ENCODE measurements at places on chromosomes 4 and X.

GRCh38 chr4:54784161-54784671, 126.5 kb downstream of the KIT start:
- no peak for DNase-seq

GRCh38 chr4:171812665-171813525, at the start of gene GALNTL6:
Gene GALNTL6 (plus strand): TSS chr4:171813404.
- no peak for DNase-seq

DNA sequence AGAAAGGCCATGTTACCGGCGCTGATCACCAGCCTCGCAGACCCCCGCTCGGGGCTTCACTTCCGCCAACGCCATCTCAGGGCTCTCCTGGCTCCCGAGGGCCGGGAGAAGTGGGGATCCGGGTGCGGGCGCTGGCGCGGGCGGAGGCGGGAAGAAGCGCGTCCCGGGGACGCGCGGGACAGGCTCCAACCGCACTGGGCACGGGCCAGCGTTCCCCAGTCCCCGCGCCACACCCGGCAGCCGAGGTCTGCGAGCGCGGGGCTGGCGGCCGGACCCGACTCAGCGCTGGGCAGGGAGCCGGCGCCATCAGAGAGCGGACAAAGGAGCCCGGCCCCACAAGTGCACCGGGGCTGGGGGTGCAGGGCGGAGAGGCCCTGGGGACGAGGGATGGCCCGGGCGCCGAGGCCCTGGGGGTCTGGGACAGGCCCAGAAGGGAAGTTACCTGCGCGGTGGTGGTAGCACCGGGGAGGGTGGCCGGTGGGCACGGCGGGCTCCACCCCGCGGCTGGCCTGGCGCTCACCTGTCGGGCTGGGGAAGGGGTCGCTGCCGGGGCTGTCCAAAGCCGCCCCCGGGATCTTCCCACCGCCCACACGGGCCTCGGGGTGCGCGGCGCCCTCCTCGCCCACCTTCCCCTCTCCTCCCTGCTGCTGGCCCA, 449 bp downstream of the CTPS2 start:
- DNase-seq, result no peak

GRCh38 chrX:19677121-19677520, 161.8 kb upstream of the MAP3K15 start:
- DNase-seq, result no peak
